D341Med (cell line): ENCODE measurements at places on chromosomes 2 and 18.

DNA sequence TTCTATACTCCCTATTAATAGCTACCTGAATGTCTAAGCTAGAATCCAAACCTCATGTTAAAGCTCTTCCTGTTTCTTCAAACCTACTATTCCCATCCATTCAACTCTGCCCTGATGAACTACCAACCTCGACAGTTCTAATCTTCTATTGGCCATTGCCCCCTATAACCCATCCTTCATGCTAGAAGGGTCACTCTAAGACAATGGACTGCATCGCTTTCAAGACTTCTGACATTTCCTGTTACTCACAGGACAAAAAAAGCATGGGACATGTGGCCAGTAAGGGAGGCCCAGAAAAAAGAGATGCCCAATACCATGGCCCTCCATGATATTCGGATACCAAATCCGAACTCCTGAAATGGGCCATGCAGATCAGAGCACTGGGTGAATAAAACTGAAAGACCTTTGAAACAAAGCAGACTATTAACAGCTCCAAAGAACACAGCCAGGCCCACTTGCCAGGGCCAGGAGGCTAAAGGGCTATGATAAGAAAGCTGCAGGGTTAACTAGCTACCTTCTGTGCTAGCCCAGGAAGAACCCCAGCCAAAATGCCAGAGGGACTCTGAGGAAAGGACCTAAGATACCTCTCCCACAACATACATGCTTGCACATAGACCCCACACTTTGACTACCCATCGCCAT is 4.5 kb downstream of the B4GALT6 start:
- DNase-seq = no peak

DNA sequence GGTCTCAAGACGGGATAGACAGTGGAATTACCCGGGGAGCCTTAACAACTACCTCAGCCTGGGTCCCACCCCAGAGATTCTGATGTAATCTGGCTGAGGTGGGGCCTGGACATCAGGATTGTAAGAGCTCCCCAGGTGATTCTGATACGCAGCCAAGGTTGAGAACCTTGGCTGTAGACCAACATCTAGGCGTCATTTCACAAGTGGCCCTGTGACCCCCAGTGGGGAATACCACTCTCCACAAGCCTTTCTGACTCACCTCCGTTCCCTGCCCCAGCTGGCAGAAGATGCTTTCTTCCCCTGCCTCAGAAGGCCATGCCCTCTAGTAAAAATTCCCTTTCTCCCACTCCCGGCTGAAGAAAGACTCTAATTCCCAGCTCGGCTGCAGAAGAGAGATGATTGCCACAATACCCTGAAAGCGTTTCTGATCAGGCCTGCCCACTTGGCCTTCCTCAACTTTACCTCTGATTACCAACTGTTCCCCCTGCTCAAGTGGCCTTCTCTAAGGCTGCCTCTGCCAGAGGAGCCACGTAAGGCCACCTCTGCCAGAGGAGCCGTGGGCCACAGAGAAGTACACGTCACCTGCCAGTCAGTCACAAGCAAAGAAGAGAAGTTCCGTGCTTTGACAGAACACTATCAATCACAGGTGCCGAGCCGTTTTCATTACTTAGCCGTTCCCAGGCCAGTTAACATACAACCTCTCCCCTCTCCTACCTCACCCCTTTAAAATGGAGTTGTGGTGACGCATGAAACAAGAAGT is 116.8 kb upstream of the PKDCC start:
- no peak for DNase-seq

- no peak for DNase-seq
These were observed 448.9 kb downstream of the NBAS start for GRCh38 chr2:15112216-15112615.

DNA sequence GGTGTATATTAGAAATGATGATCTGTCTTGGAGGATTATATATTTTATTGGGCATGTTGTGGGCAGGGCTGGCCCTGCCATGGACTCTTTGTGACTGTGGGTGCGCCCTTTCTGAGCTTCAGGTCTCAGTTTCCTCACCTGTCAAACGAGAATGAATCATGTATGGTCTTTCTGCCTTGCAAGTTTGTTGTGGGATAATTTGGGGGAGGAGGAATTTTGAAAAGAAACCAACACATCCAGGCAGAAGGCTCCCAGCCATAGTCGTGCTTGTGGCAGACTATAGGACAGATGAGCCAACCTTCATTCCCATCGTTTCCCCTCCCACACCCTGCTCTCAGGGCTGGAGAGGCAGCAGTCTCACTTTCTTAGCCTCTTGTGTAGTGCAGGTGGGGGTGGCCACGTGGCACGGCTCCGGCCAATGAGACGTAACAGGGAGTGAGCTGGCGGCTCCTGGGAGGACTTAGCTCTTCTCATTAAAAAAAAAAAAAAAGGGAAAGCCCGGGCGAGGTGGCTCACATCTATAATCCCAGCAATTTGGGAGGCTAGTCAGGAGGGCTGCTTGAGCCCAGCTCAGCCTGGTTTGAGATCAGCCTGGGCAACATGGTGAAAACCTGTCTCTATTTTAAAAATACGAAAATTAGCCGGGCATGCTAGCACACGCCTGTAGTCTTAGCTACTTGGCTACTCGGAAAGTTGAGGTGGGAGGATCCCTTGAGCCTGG is 63.1 kb downstream of the RHOB start:
- peak; percentile 77 for DNase-seq

GRCh38 chr2:8260213-8260612 is 421.6 kb upstream of the ID2 start:
- DNase-seq = no peak

GRCh38 chr2:197198890-197199289 is 111.7 kb downstream of the ANKRD44 start:
- DNase-seq = no peak

GRCh38 chr2:41729800-41730364 is 317.9 kb upstream of the PKDCC start:
- DNase-seq = no peak

DNA sequence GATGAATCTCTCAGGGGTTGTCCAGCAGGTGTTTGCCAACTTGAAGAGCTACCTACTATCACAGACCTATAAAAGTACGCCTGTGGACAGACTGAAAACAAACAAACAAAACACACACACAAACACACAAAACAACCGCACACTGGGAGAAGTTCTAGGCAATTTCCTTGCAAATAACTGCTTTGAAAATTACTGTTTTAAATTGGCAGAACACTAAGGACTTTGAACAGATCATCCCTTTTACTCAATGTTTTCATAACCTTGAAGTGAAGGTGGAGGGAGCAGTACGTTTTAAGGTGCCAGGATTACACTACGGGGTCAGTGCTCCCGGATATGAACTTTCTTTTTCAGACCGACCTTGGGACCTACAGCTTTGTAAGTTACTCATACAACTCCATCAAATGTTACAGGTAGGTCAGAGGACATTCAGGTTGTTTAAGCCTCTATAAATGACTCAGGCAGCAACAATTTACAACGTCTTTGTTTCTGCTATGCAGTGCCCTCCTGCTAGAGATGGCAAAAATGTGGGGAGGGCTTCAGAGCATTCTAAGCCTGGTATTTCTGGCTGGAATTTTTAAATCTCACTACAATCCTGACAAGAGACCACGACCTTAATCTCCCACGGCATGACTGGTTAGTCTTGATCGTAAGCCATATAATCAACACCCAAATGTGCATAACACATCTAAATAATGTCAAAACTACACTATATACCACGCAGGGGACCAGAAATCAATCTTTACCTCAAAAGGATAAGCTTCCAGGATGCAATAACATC is 1.4 kb upstream of the SLC20A1 start:
- no peak for DNase-seq

- DNase-seq = no peak
These were observed 77.5 kb upstream of the ASB18 start for GRCh38 chr2:236341721-236342120.

DNA sequence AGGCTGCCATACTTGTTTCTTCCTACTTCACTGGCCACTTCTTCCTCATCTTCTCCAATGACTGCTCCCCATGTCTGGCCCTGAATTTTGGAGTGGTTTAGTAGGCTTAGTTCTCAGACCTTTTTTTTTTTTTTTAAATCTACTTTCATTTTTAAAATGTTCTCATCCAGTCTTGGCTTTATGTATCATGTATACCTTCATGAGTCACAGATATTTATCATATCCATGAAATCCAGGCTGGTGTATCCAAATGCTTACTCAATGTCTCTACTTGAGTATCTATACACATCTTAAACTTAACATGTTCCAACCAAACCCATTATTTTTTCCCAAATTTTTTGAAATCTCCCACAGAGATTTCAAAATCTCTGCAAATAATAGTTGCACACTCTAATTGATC is 26.3 kb upstream of the CFAP36 start:
- DNase-seq = no peak

DNA sequence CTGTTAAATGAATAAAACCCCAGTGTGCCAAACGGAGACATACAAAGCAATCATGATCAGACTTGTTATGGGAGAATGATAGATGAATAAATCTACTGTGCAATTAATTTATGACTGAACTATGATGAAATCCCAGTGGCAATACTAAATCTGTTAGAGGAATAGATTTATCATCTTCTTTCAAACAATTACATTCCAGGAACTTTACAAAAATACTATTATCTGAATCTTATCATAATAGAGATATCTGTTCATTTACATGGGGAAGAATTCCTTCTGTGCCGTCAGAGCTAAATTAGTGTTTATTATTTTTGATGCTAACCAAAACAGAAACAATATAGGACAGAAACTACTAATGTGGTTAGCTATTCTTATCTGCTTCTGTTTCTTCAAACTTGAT is 208.5 kb downstream of the CAMKMT start:
- DNase-seq = no peak

DNA sequence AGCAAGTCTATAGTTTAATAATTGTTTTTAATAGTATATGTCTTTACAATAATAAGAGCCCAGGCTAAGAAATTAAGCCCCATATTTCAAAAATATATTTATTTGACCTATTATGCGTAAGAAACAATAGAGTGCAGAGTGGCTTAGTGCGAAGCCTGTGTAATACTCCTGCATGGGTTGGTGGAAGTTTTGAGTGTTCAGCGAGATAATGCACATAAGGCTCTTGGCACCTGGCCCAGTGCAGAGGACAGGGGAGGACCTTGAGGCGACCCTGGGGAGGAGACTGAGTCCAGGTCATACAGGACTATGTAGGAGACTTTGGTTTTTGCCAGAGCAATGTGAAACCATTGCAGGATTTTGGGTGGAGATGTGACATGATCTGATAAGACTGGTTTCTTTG is 132.4 kb upstream of the ST6GAL2 start:
- DNase-seq = no peak

DNA sequence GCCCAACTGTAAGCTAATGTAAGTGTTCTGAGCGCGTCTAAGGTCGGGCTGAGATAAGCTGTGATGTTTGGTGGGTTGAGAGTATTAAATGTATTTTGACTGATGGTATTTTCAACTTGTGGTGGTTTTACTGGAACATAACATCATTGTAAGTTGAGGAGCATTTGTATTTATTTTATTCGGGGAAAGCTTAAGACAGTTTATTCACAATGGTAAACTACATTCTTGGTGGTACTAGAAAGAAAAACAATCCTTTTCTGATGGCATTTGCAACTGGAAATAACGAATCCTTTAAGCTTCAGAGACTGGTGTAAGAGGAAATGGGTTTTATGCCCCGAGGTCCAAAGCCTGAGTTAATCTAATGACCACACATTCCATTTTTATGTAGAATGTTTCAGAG is 283.3 kb upstream of the NETO1 start:
- DNase-seq = no peak

- DNase-seq = peak; percentile 17
These were observed 945 bp downstream of the HAT1 start for GRCh38 chr2:171923206-171923605.

DNA sequence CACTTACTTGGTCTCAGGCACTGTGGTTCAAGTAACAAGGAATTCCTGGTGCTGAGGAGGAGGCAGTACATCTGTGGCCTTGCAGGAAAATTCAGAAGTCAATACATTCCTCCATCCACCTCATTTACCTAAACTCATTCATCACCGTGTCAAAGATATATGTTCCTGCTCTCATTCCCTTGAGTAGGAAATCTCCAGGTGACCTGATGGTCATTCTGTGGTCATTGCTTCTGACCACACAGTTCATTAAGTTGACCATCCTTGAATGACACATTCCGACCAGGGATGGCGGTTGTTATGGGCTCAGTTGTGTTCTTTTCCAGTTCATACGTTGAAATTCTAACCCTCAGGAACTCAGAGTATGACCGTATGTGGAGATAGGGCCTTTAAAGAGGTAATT is 2.1 kb upstream of the STK17B start:
- DNase-seq = no peak

GRCh38 chr18:79429785-79430281 is 34.1 kb downstream of the NFATC1 start:
- no peak for DNase-seq

DNA sequence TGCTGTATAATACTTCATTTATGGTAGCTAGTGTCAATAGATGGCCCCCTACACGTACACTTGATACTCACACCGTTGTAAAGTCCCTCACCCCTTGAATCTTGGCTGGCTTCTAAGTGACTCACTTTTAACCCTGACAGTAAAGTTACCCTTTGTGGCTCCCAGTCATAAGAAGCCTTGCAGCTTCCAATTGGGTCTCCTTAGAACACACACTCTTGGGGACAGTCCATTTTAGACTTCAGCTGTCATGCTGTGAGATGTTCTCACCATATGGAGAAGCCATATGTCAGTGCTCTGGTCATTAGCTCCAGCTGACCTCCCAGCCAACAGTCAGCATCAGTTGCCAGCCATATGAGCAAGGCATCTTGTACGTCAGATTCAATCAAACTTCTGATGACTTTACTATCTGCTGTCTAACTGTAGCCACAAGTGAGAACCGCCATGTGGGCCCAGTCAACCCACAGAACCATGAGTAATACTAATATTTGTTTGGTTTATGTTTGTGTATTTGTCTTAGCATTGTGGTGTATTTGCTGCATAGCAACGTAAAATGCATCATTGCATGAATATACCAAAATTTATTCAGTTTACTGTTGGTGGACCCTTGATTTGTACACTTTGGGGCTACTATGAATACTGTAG is 68.3 kb downstream of the PTPN4 start:
- no peak for DNase-seq

DNA sequence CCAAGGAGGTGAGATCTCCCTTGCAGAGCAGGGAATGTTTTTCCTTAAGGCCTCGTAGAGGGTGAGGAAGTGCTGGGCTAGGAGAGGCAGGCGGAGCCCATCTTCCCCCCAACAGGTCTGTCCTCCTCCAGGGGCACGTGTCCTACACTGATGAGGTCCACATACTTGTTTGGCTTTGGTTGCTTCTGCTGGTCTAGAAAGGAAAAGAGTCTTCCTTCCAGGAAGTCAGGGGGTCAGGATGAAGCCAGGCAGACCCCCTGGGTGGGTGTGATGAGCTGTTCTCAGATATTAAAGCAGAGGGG is 6.0 kb downstream of the SH3BP4 start:
- no peak for DNase-seq

- DNase-seq = no peak
These were observed 5.8 kb downstream of the DCDC2C start for GRCh38 chr2:3709225-3709624.

DNA sequence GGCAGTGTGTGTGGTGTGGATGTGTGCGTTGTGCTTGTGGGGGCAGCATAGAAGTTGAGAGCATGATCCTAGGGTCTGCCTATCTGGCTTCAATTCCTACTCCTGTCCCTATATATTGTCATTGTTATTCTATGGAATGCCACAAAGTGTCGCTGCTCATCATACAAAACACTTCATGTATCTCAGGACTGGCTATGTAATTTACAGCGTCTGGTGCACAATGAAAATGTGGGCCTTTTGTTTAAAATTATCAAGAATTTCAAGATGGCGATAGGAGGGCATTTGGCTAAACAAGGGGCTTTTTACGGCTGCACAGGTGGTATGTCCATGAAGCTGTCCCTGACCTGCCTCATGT is 3.4 kb downstream of the SERPINB2 start:
- DNase-seq = peak; percentile 63

GRCh38 chr2:23924589-23925359 is 2.1 kb downstream of the ATAD2B start:
- no peak for DNase-seq
